ENCODE measurements at places on chromosomes 16 and 17. TPM values are rescaled to one million over a fixed set of nuclear protein-coding genes. Genes with fewer than 3 reads are reported as not detected.

Gene NHLRC4
- total RNA-seq = 0.38 TPM

Gene TRPV2
- total RNA-seq = 40.8 TPM

Gene SPATA22
- total RNA-seq = 0.24 TPM

Gene PHOSPHO1
- total RNA-seq = 0.62 TPM

Gene PHB1
- 111 TPM for total RNA-seq

- no peak for DNase-seq
Observed at GRCh38 chr16:79093554-79093967, 507.0 kb downstream of the MAF start.

GRCh38 chr16:30028438-30029076 lies 2.5 kb downstream of the TLCD3B start:
- no peak for DNase-seq

DNA sequence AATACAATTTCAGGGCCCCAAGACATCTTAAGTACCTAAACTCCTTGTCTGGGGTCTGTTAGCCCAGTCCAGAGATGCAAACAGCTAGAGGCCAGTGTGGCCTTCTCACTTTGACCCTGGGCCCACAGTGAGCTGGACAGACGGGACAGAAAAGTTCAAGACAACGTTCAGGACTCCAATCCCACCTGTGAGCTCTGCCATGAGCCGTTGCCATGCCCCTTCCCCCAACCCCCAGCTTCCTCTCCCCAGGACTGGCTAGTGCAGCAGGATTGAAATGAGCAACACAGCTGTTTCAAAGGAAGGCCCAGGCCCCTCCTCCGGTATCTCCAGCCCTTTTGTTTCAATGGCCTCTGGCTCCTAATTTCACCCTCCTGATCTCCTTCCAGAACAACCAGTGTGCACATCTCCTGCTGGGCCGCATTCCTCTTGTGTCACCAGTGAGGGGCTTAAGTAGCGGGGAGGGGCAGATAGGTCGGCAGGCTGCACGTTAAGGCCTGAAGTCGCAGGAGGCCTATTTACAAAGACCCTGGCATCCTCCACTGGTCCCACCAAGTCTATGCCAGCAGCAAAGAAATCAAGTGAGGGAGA lies 11.3 kb downstream of the AXIN2 start:
- peak; percentile 59 for DNase-seq

GRCh38 chr16:66342294-66342900 lies 24.1 kb upstream of the CDH5 start:
- no peak for DNase-seq

DNA sequence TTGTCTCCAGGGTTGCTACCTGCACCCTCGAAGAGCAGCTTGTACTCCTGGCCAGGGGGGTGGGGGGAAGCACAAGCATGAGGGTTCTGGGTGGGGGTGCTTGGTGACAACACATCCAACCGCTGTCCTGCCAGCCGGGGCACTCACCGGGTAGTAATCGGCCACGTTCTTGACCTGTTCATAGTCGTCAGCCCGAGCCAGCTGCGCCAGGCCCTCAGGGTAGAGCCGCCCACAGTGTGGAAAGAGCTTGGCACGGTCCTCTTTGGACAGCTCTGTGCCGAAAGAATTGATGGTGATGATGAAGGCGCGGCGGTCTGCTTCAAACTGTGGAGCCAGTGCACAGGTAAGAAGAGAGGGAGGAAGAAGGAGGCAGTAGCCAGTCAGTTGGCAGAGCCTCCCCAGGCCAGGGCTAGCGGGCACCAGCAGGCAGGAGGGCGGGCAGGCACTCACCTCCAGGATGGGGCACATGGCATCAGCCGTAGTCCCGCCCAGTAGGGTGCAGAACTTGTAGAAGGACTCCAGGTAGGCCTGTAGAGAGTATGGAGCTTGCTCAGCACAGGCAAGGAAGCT lies 8.0 kb downstream of the HSD11B2 start:
- no peak for DNase-seq

- DNase-seq = no peak
Observed at GRCh38 chr17:38460716-38461630, 32.7 kb downstream of the ARHGAP23 start.

DNA sequence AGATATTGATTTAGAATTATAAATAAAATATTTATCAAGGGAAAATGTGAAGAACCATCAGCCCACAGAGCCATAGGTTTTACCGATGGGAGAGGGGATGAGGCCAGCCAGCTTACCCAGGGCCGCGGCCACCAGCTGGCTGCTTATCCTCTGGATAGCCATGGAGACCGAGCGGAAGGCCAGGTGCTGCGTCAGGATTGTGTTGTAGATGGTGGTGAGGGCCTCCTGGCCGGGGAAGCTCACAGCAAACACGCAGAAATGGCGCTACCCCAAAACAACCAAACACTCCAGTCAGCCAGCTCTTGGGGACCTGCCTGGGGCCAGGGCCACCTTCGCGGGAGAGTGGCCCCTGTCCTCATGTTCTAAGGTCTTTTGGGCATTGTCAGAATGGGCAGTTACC lies 97.8 kb downstream of the DNAH17 start:
- no peak for DNase-seq

Data from posterior vena cava (tissue), 2 donors.